BJ (cell line): ENCODE measurements at places on chromosomes 5 and 9.

- DNase-seq = no peak
These were observed 34.3 kb upstream of the ARL15 start for GRCh38 chr5:54344653-54345052.

- DNase-seq = no peak
These were observed 224.0 kb downstream of the NTRK2 start for GRCh38 chr9:84893419-84894128.

GRCh38 chr5:59134471-59135163 is 551.7 kb downstream of the RAB3C start:
- DNase-seq = no peak

- no peak for DNase-seq
These were observed 642.7 kb downstream of the TAF11L14 start for GRCh38 chr5:18276939-18277338.

- DNase-seq = no peak
These were observed 2.3 kb upstream of the TSSK1B start for GRCh38 chr5:113437111-113437510.

GRCh38 chr5:175335691-175336090 is 108.3 kb downstream of the DRD1 start:
- no peak for DNase-seq
